ENCODE measurements at places on chromosomes 4 and X. TPM values are rescaled to one million over a fixed set of nuclear protein-coding genes. Genes with fewer than 3 reads are reported as not detected.

Gene EPGN
- total RNA-seq = not detected

GRCh38 chrX:5388087-5388486 lies 840.6 kb downstream of the NLGN4X start:
- no peak overlapping the region for H3K27ac ChIP-seq
- H3K36me3 ChIP-seq = no peaks in the 10 kb centered on the region
- no peak for DNase-seq
- no peak overlapping the region for H3K4me3 ChIP-seq

Gene CPLX1
- 1.0 TPM for total RNA-seq

DNA sequence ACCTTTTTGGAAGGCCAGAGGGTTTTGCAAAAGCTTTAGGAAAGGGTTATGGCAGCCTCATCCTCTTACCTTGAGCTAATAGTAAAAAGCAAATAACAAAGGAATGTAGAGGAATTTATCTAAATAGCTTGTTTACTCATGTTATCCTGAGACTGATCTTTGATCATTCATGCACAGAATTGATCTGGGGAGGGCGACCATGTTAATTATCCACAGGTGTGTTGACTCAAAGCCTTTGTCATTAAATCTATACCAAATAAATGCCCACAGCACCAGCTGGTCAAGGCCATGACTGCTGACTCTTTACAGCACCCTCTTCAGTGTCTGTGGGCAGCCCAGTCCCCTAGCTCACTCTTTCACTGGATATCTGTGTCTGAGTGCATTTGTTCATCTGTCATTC lies 22.8 kb upstream of the DCLK2 start:
- DNase-seq = no peak
- no peaks in the 10 kb centered on the region for H3K4me1 ChIP-seq
- H3K36me3 ChIP-seq = no peaks in the 10 kb centered on the region
- no peak overlapping the region for H3K4me3 ChIP-seq
- no peak overlapping the region for H3K27ac ChIP-seq
- peaks cover 4% of the 10 kb centered on the region for H3K27me3 ChIP-seq

GRCh38 chr4:67723949-67724348 lies 23.0 kb upstream of the UBA6 start:
- H3K4me1 ChIP-seq = peaks cover 16% of the 10 kb centered on the region
- no peaks in the 10 kb centered on the region for H3K27me3 ChIP-seq
- no peak overlapping the region for H3K27ac ChIP-seq
- H3K36me3 ChIP-seq = peaks cover 35% of the 10 kb centered on the region

Gene PABPC1L2B
- total RNA-seq = not detected

GRCh38 chr4:24137671-24138601 lies 248.1 kb upstream of the PPARGC1A start:
- no peak overlapping the region for H3K4me3 ChIP-seq
- DNase-seq = no peak
- no peak overlapping the region for H3K27ac ChIP-seq
- H3K36me3 ChIP-seq = no peaks in the 10 kb centered on the region
- H3K4me1 ChIP-seq = no peaks in the 10 kb centered on the region
- no peaks in the 10 kb centered on the region for H3K27me3 ChIP-seq

GRCh38 chrX:145817331-145818185 lies at the start of gene SLITRK2:
SLITRK2 (plus strand) TSS chrX:145817829; CDS start chrX:145822426, 4,597 bp downstream.
- H3K36me3 ChIP-seq = no peaks in the 10 kb centered on the region
- no peak for DNase-seq
- H3K4me3 ChIP-seq = no peak within 1 kb of the TSS
- H3K27ac ChIP-seq = no peak within 1 kb of the TSS

DNA sequence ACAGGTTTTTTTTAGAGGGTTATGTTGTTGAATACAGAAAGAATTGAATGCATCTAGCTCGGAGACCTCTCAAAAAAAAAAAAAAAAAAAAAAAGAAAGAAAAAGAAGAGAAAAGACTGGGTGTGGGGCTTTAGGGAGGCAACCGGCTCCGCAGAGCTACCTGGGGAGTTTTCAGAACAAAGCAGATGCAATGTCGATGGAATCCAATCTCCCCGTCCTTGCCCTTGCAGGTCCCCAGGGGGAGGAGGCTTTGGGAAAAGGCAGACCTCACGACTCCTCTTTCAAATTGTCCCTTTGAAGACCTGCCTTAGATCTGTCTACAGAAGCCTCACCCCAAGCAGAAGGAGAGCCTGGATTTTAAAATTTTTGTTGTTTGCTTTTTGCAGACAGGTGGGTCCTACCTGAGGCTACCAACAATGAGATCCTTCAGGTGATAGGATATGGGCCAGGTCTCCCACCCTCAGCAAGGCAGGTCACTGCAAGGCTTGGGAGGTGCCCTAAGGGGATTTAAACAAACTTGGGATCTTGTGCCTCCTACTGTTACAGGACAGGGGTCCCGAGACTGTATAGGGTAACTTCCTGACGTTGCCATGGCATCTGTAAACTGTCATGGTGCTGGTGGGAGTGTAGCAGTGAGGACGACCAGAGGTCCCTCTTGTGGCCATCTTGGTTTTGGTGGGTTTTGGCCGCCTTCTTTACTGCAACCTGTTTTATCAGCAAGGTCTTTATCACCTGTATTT lies 75.2 kb upstream of the PRKX start:
- H3K27ac ChIP-seq = no peak overlapping the region
- no peak overlapping the region for H3K4me3 ChIP-seq
- no peaks in the 10 kb centered on the region for H3K36me3 ChIP-seq
- H3K4me1 ChIP-seq = peaks cover 7% of the 10 kb centered on the region
- peaks cover 7% of the 10 kb centered on the region for H3K27me3 ChIP-seq

DNA sequence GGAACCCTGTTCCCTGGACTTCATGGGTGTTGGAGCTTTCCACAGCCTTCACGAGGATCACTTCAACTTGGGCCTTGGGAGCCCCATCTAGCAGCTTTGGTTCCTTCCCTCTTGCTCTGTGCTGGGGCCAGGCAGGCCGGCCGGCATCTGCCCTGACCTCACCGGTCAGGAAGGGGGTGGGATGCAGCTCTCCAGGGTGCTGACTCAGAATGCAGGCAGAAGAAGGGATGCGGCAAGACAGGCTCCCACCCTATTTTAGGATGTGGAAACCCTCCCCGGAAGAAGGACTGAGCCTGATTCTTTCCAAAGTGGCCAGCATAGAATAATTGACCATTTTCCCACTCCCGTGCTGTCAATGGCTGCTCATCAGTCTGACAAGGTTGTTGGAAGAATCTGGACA lies 47.1 kb downstream of the FHDC1 start:
- H3K27ac ChIP-seq = no peak overlapping the region
- no peak overlapping the region for H3K4me3 ChIP-seq

- no peaks in the 10 kb centered on the region for H3K27me3 ChIP-seq
- H3K4me1 ChIP-seq = no peaks in the 10 kb centered on the region
- DNase-seq = no peak
- no peak overlapping the region for H3K4me3 ChIP-seq
Observed at GRCh38 chr4:98210281-98210680, 50.9 kb upstream of the RAP1GDS1 start.

Gene SHISA3
- total RNA-seq = 0.23 TPM

- peaks cover 11% of the 10 kb centered on the region for H3K4me1 ChIP-seq
- no peaks in the 10 kb centered on the region for H3K27me3 ChIP-seq
- H3K27ac ChIP-seq = peak overlapping the region; percentile 49
- DNase-seq = no peak
- no peak overlapping the region for H3K4me3 ChIP-seq
Observed at GRCh38 chrX:13263560-13264251, 56.1 kb downstream of the ATXN3L start.

- H3K27ac ChIP-seq = no peak overlapping the region
- H3K36me3 ChIP-seq = no peaks in the 10 kb centered on the region
- no peak for DNase-seq
- no peaks in the 10 kb centered on the region for H3K4me1 ChIP-seq
- H3K4me3 ChIP-seq = no peak overlapping the region
Observed at GRCh38 chr4:164799410-164799809, 45.5 kb downstream of the SMIM31 start.

Gene ASMT
- not detected for total RNA-seq

Gene FOXO4
- 9.8 TPM for total RNA-seq

DNA sequence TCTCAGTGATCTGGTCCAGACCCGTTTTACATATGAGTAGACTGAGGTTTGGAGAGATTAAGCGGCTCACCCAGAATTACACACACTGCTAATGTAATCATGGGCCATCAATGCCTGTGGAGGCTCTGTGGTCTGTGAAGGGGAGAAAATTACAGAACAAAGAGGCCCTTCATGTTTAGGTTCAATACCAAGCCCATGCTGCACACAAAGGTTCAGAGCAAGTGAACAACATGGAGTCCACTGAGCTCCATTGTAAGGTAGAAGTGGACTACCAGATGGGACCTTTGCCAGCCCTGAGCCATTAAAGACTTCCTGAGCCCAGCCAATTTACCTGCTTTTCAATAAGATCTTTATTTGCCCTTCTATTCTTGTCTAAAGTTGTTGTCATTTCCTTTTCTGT lies 109.8 kb downstream of the LUZP4 start:
- no peak overlapping the region for H3K4me3 ChIP-seq
- H3K27ac ChIP-seq = no peak overlapping the region
- no peaks in the 10 kb centered on the region for H3K36me3 ChIP-seq
- H3K27me3 ChIP-seq = no peaks in the 10 kb centered on the region

GRCh38 chr4:6761649-6762615 lies 20.6 kb upstream of the KIAA0232 start:
- H3K27ac ChIP-seq = no peak overlapping the region
- H3K4me1 ChIP-seq = peaks cover 2% of the 10 kb centered on the region
- H3K4me3 ChIP-seq = no peak overlapping the region
- peaks cover 15% of the 10 kb centered on the region for H3K27me3 ChIP-seq

Gene LPAR4
- not detected for total RNA-seq

DNA sequence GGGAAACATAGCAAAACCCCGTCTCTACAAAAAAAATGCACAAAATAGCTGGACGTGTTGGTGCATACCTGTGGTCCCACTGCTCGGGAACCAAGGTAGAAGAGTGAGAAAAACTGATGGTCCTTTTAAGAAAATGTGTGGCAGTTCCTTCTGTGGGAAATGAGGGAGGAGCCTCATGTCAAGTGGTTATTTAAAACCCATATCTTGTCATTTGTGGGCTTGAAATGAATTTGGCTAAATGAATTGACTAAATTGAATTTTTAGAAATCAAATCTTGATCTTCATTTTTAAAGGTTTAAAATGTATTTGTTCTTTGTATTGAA lies 16.2 kb upstream of the LAMP2 start:
- no peaks in the 10 kb centered on the region for H3K36me3 ChIP-seq
- peaks cover 18% of the 10 kb centered on the region for H3K4me1 ChIP-seq
- no peak for DNase-seq
- peak overlapping the region; percentile 91 for H3K27ac ChIP-seq
- peak overlapping the region; percentile 79 for H3K4me3 ChIP-seq
- H3K27me3 ChIP-seq = no peaks in the 10 kb centered on the region

Gene IL21
- 95.3 TPM for total RNA-seq

- no peaks in the 10 kb centered on the region for H3K36me3 ChIP-seq
- no peak for DNase-seq
- H3K4me3 ChIP-seq = no peak overlapping the region
- no peak overlapping the region for H3K27ac ChIP-seq
Observed at GRCh38 chrX:50099331-50099730, 101.5 kb downstream of the AKAP4 start.

GRCh38 chr4:90328558-90328957 lies 201.4 kb downstream of the CCSER1 start:
- H3K36me3 ChIP-seq = no peaks in the 10 kb centered on the region
- H3K4me3 ChIP-seq = no peak overlapping the region
- DNase-seq = no peak
- no peaks in the 10 kb centered on the region for H3K27me3 ChIP-seq
- H3K4me1 ChIP-seq = no peaks in the 10 kb centered on the region

Gene BCORL1
- 9.2 TPM for total RNA-seq

Gene CCKAR
- total RNA-seq = not detected

DNA sequence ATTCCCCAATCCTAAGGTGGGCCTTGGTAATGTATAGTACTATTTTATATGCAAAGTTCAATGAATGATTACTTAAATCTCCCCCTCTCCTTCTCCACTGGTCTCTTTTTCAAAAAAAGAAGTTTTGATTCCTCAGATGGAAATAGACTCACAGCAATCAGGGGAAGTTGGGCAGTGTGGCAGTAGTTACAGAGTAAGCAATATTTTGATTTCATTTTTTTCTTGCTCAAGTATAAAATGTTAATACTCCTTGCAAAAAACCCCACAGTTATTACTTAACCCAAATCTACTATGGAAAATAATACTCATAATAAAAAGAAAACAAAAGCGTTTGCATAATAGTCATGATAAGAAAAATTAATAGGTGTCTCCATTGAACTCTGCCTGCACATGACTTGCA lies 56.9 kb upstream of the CXCL8 start:
- H3K27me3 ChIP-seq = peaks cover 5% of the 10 kb centered on the region
- no peak overlapping the region for H3K4me3 ChIP-seq
- no peak for DNase-seq
- H3K4me1 ChIP-seq = no peaks in the 10 kb centered on the region
- no peak overlapping the region for H3K27ac ChIP-seq

DNA sequence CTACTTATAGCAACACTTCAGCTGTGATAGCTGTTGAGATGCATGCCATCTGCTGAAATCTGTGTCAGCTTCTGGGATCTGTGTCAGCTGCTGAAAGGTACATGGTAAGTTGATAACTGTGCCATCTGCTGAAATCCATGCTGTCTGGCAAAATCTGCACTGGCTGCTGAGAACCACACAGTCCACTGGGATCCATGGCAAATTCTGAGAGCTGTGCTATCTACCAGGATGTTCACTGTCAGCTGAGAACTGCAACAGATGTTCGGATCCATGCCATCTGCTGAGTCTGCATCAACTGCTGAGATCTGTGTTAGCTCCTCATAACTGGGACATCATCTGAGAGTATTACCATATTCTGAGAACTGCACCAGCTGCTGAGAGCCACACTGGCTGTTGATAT lies 430.5 kb upstream of the POU3F4 start:
- H3K27ac ChIP-seq = no peak overlapping the region
- no peaks in the 10 kb centered on the region for H3K4me1 ChIP-seq
- H3K4me3 ChIP-seq = no peak overlapping the region
- no peak for DNase-seq

Gene PSAPL1
- not detected for total RNA-seq

DNA sequence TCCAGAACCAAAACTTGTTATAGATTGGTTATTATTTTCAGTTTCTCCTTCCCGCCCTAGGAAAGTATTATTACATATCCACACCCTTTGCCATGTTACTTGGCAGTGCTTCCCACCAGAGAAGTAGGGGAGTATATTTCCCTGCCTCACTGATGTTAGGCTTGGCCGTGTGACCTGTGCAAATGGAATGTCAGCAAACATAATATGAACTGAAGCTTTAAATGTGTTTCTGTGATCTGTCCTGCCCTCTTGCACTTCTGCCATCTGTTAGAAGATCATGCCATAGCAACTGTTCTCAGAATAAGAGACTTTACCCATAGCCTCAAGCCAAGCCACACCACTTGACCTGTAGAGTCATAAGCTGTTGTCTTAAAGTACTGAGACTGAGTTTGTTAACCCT lies 36.7 kb upstream of the NEUROG2 start:
- H3K27ac ChIP-seq = no peak overlapping the region
- DNase-seq = no peak
- H3K36me3 ChIP-seq = peaks cover 10% of the 10 kb centered on the region
- H3K4me3 ChIP-seq = no peak overlapping the region
- no peaks in the 10 kb centered on the region for H3K27me3 ChIP-seq
